ENCODE measurements at places on chromosomes 3 and 15.

- DNase-seq: no peak
These were observed 315.5 kb downstream of the TLE3 start for GRCh38 chr15:69782139-69782658.

DNA sequence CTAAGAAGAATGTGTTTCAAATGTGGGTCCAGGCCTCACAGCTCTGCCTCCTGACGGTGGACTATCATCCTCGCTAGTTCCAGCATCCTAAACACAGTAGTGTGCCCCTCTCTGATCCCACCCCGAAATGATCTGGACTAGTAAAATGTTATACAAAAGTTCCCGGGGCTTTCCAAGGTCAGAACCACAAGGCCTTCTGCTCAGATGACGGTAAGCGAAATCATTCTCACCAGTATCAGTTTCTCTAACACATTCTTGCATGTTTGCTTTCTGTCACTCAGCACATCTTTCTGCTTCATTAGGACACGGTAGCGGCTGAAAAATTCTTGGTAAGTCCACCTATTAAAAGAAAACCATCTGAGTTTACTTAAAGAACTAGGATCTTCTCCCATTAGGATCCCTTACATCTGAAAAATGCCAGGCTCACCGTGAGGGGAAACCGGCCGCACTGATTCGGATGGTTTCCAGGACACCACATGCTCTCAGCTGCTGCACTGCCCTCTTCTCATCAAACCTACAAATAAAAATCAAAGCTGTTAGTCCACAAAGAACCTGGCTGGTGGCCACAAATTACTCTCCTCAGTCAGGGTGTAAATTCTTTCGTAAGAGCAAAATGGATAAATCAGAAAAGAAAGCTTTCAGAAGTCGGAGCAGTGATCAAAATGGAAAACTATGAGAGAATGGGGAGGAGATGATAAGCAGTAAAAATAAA lies 83.9 kb upstream of the MYO5C start:
- no peak for DNase-seq

DNA sequence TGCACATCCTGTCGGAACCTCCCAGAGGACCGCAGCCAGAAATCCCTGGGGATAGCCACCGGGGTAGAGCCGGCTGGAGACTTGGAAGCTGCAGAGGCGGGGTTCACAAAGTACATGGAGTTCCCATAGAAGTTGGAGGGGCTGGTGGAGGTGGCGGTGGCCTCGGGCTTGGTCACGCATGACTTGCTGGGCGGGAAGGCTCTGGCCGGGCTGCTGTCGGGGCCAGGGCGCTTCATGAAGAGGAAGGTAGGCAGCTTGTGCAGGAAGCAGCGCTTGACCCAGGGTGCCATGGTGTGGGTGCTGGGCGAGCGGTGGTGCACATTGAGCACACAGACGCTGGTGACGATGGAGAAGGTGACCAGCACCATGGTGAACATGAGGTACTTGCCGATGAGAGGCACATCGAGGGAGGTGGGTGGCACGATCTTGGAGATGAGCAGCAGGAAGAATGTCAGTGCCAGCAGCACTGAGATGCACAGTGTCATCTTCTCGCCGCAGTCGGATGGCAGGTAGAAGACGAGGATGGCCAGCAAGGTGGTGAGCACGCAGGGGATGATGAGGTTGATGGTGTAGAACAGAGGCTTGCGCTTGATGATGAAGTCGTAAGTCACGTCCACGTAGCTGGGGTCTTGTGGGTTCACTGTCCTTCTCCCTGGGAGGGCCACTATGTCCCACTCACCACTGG lies 8.4 kb upstream of the CHRNA3 start:
- DNase-seq: no peak

GRCh38 chr3:185264849-185265553 lies 11.2 kb upstream of the EHHADH start:
- no peak for DNase-seq

GRCh38 chr3:144294659-144295538 lies 323.3 kb downstream of the DIPK2A start:
- DNase-seq: no peak

All from activated naive CD8-positive, alpha-beta T cell treated with anti-CD3 and anti-CD28 coated beads, Interleukin-2, amount 50 U/mL, for 16 hours (primary cell).